ENCODE measurements at places on chromosomes 4 and X. TPM values are rescaled to one million over a fixed set of nuclear protein-coding genes. Genes with fewer than 3 reads are reported as not detected.

DNA sequence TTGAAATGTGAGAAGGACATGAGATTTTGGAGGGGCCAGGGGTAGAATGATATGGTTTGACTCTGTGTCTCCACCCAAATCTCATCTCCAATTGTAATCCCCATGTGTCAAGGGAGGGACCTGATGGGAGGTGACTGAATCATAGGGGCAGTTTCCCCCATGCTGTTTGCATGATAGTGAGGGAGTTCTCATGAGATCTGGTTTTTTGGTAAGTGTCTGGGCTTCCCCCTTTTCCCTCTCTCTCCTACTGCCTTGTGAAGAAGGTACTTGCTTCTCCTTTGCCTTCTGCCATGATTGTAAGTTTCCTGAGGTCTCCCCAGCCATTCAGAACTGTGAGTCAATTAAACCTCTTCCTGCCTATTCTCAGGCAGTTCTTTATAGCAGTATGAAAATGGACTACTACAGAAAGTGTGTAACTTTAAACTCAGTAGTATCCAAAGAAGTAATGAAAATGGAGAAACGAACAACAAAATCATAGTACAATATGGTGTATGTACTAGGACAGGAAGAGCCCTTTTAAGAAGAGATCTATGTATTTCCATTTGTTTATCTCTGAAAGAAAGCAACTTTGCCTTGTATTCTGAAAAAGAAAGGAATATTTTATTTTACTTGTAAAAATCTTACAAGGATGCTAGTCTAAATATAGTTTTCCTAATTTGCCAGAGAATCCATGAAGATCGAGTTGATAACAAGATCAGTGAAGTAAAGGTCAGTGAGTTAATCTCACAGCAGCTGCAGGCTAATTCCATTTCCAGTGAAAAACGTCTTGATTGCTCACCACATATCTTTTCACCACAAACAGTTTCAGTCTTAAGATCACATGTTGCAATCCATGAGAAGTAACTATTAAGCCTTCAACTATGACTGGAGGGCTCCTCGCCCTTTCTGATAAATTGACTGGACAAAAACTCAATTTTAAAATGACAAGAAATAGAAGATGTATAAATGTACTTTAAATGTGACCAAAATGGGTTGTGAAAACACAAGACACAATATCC is 20.5 kb downstream of the PKD2 start:
- no peaks in the 10 kb centered on the region for H3K27me3 ChIP-seq
- no peak overlapping the region for H3K4me3 ChIP-seq
- peaks cover 58% of the 10 kb centered on the region for H3K36me3 ChIP-seq
- peaks cover 21% of the 10 kb centered on the region for H3K4me1 ChIP-seq
- peak overlapping the region; percentile 86 for H3K27ac ChIP-seq

GRCh38 chr4:154487145-154487544 is 4.5 kb downstream of the DCHS2 start:
- H3K27ac ChIP-seq = no peak overlapping the region
- DNase-seq = no peak
- H3K4me1 ChIP-seq = peaks cover 11% of the 10 kb centered on the region
- no peaks in the 10 kb centered on the region for H3K36me3 ChIP-seq
- H3K4me3 ChIP-seq = no peak overlapping the region
- peaks cover 18% of the 10 kb centered on the region for H3K27me3 ChIP-seq

DNA sequence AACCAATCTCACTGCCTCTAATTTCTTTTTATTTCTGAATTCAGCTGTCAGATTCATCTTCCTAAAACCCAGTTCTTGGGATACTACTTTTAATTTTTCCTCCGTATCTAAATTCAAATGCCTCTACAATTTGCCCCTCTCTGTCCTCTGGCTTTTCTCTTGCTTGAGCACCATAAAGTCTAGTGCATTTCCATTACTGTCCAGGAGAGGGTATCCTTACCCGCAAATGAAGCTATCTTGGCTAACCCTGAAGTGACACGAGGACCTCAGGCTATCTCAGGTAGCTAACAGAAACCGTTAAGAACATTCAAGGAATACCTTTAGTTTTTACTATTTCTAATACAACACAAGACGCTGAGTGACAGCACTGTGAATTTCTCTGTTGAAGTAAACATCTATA is 49.4 kb upstream of the PRR32 start:
- peaks cover 5% of the 10 kb centered on the region for H3K36me3 ChIP-seq
- no peak overlapping the region for H3K4me3 ChIP-seq
- H3K4me1 ChIP-seq = no peaks in the 10 kb centered on the region
- no peak for DNase-seq

DNA sequence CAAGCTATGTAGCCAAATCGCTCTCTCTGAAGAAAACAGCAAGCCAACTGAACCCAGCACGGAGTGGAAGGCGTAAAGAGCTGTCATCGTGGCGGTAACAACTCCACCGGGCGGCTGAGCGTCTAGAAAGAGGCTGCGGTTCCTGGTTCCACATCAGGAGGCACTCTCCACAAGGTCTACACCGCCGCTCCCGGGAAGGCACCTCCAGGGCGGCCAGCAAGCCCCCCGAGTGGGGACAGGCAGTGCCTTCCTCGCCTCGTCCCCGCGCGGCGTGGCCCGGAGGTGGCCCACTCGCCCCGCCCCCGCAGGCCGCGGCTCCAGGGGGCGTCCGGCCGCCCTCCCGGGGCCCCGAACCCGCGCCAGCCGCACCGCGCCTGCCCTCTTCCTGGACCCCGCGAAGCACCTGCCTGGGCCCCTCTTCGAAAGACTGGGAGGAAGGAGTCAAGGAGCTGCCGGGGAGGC is 755 bp downstream of the KLHL8 start:
- H3K27me3 ChIP-seq = peaks cover 3% of the 10 kb centered on the region
- peak; percentile 44 for DNase-seq
- peaks cover 22% of the 10 kb centered on the region for H3K4me1 ChIP-seq
- H3K36me3 ChIP-seq = no peaks in the 10 kb centered on the region
- peak overlapping the region; percentile 94 for H3K4me3 ChIP-seq
- peak overlapping the region; percentile 97 for H3K27ac ChIP-seq

GRCh38 chr4:90190525-90190924 is 63.3 kb downstream of the CCSER1 start:
- H3K27me3 ChIP-seq = no peaks in the 10 kb centered on the region
- H3K36me3 ChIP-seq = no peaks in the 10 kb centered on the region
- H3K4me1 ChIP-seq = peaks cover 7% of the 10 kb centered on the region
- no peak overlapping the region for H3K4me3 ChIP-seq

GRCh38 chr4:41483771-41484170 is 54.2 kb upstream of the LIMCH1 start:
- H3K4me1 ChIP-seq = no peaks in the 10 kb centered on the region
- DNase-seq = no peak
- H3K4me3 ChIP-seq = no peak overlapping the region
- no peaks in the 10 kb centered on the region for H3K27me3 ChIP-seq
- H3K27ac ChIP-seq = no peak overlapping the region
- no peaks in the 10 kb centered on the region for H3K36me3 ChIP-seq

DNA sequence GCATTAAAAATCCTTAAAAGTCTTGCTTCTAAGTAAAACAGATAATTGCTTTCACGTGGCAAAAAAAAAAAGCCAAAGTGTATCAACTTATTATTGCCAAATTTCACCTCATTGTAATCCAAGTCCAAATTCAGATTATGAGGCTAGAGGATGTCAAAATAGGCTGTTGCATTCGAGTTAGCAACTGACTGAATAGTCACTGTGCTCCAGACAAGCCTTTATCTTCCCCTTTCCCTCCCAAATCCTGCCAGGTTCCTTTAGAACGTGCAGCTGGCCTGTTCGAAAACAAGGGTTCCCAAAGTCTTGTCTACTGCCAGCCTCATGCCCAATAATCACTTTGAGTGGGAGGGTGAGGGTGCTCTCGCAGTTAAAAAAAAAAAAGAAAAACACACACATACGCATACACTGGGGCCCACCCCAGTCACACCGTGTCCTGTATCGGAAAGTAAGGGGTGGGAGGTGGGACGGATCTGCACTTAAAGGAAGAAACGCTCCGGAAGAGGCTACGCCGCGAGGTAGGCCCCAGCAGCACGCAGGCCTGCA is 603 bp downstream of the MAD2L1 start:
- peak overlapping the region; percentile 95 for H3K4me3 ChIP-seq
- no peaks in the 10 kb centered on the region for H3K36me3 ChIP-seq
- H3K27me3 ChIP-seq = no peaks in the 10 kb centered on the region
- peak overlapping the region; percentile 98 for H3K27ac ChIP-seq
- H3K4me1 ChIP-seq = peaks cover 61% of the 10 kb centered on the region
- no peak for DNase-seq

DNA sequence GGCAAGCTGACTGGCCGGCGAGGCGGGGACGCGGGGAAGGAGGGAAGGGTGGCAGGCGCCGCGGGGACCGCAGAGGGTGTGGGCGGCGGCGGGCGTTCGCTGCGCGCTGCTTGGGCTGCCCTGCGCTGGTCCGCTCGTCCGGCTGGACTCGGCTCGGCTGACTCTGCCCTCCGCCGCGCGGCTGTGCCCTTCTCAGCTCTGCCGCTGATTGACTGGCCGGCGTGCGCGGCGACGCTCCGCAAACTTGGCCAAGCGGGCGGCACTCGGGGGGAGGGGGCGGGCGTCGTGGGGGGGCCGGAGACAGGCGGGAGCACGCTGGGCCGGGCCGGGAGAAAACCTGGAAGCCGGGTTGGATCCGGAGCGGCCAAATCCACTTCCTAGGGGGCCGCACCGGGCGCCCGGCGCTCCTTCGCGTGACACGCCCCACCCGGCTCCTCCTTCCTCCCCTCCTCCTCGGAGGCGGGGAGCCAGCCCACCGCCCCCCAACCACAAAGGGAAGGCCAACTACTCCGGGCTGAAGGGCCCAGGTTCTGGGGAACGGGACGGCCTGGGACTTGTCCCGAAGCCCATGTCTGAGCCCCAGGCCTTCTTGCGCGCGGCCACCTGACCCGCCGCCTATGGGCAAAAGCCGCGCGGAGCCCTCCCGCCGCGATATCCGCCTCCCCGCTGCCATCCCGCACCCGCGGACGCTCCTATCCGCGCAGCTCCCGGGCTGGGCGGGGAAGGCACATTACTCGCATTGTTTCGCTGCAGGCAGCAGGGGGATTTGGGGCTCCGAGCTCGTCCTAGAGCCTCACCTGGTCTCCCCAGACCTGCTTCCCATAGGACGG is at the start of gene GPC4:
Gene GPC4 (minus strand): TSS at position 214 of the 830 bp plus-strand sequence. CDS start 524 bp downstream, outside the sequence.
- H3K4me1 ChIP-seq = peaks cover 48% of the 10 kb centered on the region
- H3K27ac ChIP-seq = peak within 1 kb of the TSS; percentile 90
- H3K27me3 ChIP-seq = peaks cover 74% of the 10 kb centered on the region
- H3K4me3 ChIP-seq = peak within 1 kb of the TSS; percentile 90

DNA sequence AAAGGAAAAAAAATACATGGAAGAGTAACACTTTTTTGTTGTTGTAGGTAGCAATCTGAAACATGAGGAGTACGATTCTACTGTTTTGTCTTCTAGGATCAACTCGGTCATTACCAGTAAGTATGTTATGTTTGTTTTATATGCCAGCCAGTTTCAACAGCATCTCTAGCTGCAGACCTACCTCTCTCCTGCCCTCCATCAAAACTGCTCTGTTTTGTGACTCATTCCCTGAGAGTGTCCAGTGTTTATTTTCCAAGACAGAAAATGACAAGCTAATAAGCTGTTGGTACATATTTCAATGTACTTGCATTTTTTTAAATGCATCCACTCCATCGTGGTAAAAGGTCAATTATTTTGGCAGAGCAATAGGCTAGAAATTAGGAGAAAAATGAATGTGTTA is 347 bp downstream of the AMTN start:
- H3K27me3 ChIP-seq = peaks cover 11% of the 10 kb centered on the region
- no peak for DNase-seq
- no peak overlapping the region for H3K4me3 ChIP-seq
- no peaks in the 10 kb centered on the region for H3K36me3 ChIP-seq

DNA sequence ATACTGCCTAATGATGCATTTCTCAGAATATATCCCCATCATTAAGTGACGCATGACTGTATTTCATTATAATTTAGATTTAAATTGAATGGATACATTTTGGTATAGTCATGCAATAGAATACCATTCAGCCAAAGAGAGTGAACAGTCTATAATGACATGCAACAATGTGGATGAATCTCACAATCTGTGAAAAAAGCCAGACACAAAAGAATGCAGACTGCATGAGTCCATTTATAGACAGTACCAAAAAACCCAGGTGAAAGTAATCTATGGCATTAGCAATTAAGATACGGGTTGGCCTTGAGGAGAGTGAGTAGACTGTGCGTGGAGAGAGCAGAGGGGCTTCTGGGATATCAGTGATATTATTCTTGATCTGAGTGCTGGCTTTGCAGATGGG is 239.7 kb upstream of the PGRMC2 start:
- peak overlapping the region; percentile 77 for H3K27ac ChIP-seq
- no peak for DNase-seq
- no peak overlapping the region for H3K4me3 ChIP-seq
- H3K27me3 ChIP-seq = no peaks in the 10 kb centered on the region
- peaks cover 43% of the 10 kb centered on the region for H3K4me1 ChIP-seq

DNA sequence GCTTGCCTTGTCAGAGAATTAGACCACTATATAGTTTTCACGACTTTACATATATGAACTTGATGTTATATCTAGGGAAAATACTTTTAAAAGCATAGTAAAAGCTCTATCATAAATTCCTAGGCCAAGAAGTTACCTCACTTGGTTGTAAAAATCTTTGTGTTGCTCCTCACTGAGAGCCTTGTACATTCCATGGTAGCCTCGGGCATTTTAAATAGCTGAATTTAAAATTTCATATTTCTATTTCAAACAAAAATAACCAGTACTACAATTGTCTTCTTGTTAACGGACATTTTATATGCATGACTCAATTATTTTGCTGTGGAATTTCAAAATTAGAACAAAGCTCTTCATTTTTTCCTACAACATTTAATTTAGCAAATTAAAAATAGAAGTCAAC is 107.6 kb downstream of the MID1 start:
- H3K4me3 ChIP-seq = no peak overlapping the region
- H3K27ac ChIP-seq = no peak overlapping the region
- H3K4me1 ChIP-seq = peaks cover 9% of the 10 kb centered on the region

Gene CSAG3
- not detected for total RNA-seq

Gene SPACA5B
- not detected for total RNA-seq

Gene MAGEB2
- not detected for total RNA-seq

Gene ADD1
- 277 TPM for total RNA-seq

Gene CT45A6
- total RNA-seq = not detected

Gene RHOXF2B
- total RNA-seq = not detected

Gene CFP
- total RNA-seq = 0.99 TPM

Gene TIMP1
- 120 TPM for total RNA-seq

Gene IL13RA2
- total RNA-seq = 0.74 TPM

Gene MAGEC1
- not detected for total RNA-seq
